ENCODE measurements at places on chromosomes 13 and 19. TPM values are rescaled to one million over a fixed set of nuclear protein-coding genes. Genes with fewer than 3 reads are reported as not detected.

The C19orf85 gene
- not detected for total RNA-seq

The ZNF540 gene
- total RNA-seq: not detected

The ZNF552 gene
- 4.4 TPM for total RNA-seq

The SLC15A1 gene
- not detected for total RNA-seq

The PIAS4 gene
- 13.6 TPM for total RNA-seq

The IGFL1 gene
- total RNA-seq: 3.8 TPM

The RFX1 gene
- total RNA-seq: 5.9 TPM

The RFPL4AL1 gene
- total RNA-seq: not detected

The RDH8 gene
- 0.38 TPM for total RNA-seq

The GRIK5 gene
- 1.0 TPM for total RNA-seq

The FSD1 gene
- 8.6 TPM for total RNA-seq

The C1QTNF9B gene
- total RNA-seq: not detected

The TEX101 gene
- not detected for total RNA-seq

The SYNE4 gene
- total RNA-seq: 0.24 TPM

The ZNF20 gene
- total RNA-seq: 0.11 TPM

The IGFL2 gene
- 0.50 TPM for total RNA-seq

The AP1M2 gene
- 37.1 TPM for total RNA-seq

The HNRNPUL1 gene
- 332 TPM for total RNA-seq

The AP1M1 gene
- total RNA-seq: 63.6 TPM

The SIRT6 gene
- 37.0 TPM for total RNA-seq

The TINCR gene
- total RNA-seq: 1.4 TPM

The MEF2B gene
- 0.66 TPM for total RNA-seq

The CFAP97D2 gene
- total RNA-seq: not detected

The GPR183 gene
- total RNA-seq: not detected

The SBNO2 gene
- 20.2 TPM for total RNA-seq

The FAM216B gene
- total RNA-seq: not detected

The SPART gene
- 32.7 TPM for total RNA-seq

The NLRP11 gene
- not detected for total RNA-seq

The HAUS8 gene
- 17.1 TPM for total RNA-seq

The OR10H1 gene
- total RNA-seq: not detected

The ODAD3 gene
- 1.3 TPM for total RNA-seq

The GZMM gene
- not detected for total RNA-seq

The ZNF320 gene
- total RNA-seq: not detected

The KCTD12 gene
- total RNA-seq: 2.2 TPM

The U2AF2 gene
- total RNA-seq: 310 TPM

The CABP5 gene
- total RNA-seq: not detected

The VPS36 gene
- total RNA-seq: 13.0 TPM

The PRSS57 gene
- not detected for total RNA-seq

All from A549 treated with ZK216348 at 1 μM for 4 hours (cell line).